Colonic mucosa (tissue), 4 donors: ENCODE measurements at places on chromosomes 2 and 18. TPM values are rescaled to one million over a fixed set of nuclear protein-coding genes. Genes with fewer than 3 reads are reported as not detected.

The CAPN13 gene
- total RNA-seq = 25.5 TPM

DNA sequence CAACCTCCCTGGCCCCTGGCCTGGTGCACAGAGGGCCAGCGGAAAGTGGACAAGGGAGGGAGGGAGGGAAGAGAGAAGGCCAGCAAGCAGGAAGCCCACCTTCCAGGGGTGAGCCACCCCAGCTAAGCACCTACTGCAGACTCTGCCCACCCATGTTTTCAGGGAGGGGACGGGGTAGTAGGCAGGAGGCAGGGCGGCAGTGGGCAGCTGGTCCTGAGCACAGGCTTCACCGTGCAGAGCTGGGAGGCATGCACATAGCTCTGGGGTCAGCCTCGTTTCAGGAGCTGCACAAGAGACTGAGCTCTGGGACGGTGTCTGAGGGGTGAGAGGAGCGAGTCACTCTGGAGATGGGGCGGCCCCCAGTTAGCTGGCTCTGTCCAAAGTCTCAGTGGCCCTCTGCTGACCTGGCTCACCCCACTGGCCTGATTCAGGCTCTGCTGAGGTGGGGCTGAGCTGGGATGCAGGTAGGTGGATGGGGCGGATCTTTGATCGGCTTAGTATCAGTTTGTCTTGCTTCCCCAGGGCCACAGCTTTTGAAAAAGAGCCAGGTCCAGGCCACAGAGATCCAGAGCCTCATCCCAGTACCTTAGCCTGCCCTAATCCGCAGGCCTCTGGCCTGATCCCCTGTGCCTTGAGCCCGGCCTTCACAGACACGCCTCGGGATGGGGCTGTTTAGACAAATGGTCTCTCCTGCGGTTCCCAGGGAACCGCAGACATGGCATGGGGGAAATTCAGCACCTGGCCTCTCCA is 3.7 kb downstream of the NMUR1 start:
- H3K36me3 ChIP-seq = no peaks in the 10 kb centered on the region
- H3K27me3 ChIP-seq = peaks cover 9% of the 10 kb centered on the region
- DNase-seq = no peak
- no peak overlapping the region for H3K27ac ChIP-seq
- no peak overlapping the region for H3K4me3 ChIP-seq

GRCh38 chr2:73268366-73268829 is 15.9 kb downstream of the FBXO41 start:
- peak overlapping the region; percentile 37 for H3K4me3 ChIP-seq
- DNase-seq = peak; percentile 26
- no peak overlapping the region for H3K27ac ChIP-seq
- H3K27me3 ChIP-seq = no peaks in the 10 kb centered on the region
- peaks cover 4% of the 10 kb centered on the region for H3K4me1 ChIP-seq

DNA sequence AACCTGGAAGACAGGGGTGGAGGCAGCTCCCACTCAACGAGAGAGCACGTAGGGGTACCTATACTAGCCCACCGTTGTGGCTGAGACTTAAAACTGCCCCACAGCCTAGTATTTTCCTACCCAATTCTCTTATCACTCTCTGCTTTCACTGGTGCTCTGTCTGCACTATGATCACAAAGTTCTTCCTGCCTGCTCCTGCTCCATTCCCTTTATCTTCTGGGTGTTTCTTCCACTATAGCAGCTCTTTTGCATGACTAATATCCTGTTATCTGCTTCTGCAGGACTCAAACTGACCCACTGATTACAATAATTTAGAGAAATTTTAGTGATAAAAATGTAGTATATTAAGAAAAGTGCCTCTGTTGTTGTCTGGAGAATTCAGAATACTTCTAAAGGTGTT is 184.8 kb downstream of the LRP1B start:
- no peak overlapping the region for H3K4me3 ChIP-seq
- DNase-seq = no peak
- no peaks in the 10 kb centered on the region for H3K27me3 ChIP-seq
- H3K4me1 ChIP-seq = no peaks in the 10 kb centered on the region

The GBX2 gene
- not detected for total RNA-seq

DNA sequence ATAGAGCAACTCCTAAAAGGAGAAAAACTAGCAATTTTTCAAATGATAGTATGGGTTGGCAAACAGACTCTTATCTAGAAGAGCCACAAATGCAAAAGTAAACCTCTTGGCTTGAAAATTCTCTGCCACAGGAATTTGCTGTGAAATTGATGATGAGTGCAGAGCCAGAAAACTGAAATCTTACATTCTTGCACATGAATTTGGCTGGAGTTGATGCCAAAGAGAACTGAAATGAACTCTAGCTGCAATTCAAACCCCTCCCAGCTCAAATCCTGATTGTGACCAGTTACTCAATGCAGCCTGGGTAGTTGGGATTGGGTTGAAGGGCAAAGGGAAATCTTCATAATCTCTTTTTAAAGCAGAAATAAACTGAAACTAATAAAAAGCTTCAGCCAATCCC is 266.6 kb downstream of the PDE11A start:
- no peak overlapping the region for H3K4me3 ChIP-seq
- H3K27me3 ChIP-seq = no peaks in the 10 kb centered on the region
- DNase-seq = no peak
- H3K4me1 ChIP-seq = no peaks in the 10 kb centered on the region

DNA sequence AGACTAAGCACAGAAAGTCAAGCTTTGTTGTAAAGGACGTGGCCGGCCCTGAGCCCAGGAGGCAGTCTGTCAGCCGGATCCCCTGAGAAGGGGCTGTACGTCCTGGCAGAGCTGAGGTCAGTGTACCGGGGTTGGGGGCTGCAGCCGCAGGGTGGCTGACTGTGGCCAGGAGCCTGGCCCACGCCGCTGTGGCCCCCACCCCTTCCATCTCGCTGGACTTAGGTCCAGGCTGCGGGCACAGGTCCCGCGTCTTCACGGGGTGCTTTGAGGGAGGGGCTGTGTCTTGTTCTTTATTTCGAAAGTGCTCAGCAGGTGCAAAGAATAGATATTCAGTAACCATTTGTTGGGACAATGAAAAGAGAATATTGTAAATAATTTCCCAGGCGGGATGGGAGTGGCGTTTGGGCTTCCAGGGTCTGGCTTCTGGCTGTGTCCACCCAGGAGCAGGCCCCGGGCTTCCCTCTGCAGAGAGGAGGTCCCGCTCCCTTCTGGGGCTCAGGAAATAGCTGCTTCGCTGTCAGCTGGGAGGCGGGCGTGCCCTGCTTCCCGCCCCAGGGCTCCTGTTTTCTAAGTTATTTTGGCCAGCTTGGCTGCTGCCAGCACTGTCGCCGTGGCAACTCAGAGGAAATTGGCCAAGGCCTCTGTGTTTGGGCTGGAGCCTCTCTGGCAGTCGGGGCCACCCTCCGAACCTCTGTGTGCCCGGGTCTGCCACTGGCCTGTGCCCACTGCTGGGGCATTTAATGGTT is 7.4 kb downstream of the NFATC1 start:
- H3K27me3 ChIP-seq = peaks cover 15% of the 10 kb centered on the region
- DNase-seq = peak; percentile 43
- H3K36me3 ChIP-seq = no peaks in the 10 kb centered on the region
- H3K4me3 ChIP-seq = no peak overlapping the region
- H3K27ac ChIP-seq = peak overlapping the region; percentile 26
- no peaks in the 10 kb centered on the region for H3K4me1 ChIP-seq

The TMEM247 gene
- not detected for total RNA-seq

DNA sequence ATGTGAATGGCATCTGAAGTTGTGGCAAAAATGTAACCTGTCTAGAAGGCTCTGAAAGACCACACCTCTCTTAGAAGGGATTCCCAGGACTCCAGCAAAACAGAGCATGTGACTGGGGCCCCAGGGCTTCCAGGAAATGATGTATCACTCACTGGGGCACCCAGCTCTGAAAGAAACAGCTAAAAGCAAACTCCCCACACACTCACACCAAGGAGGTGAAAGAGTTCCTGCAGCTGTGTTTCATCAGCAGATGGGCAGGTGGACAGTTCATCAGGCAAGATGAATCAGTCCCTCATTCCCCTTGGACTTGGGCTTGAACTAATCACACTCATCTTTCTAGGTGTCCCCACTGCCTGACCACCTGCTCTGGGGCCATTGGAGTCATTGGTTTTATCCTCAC is 76.2 kb downstream of the CCBE1 start:
- no peaks in the 10 kb centered on the region for H3K4me1 ChIP-seq
- no peaks in the 10 kb centered on the region for H3K36me3 ChIP-seq
- no peak overlapping the region for H3K27ac ChIP-seq
- no peak overlapping the region for H3K4me3 ChIP-seq
- no peaks in the 10 kb centered on the region for H3K27me3 ChIP-seq

GRCh38 chr2:166017208-166017607 is 63.6 kb upstream of the TTC21B start:
- H3K36me3 ChIP-seq = no peaks in the 10 kb centered on the region
- no peaks in the 10 kb centered on the region for H3K4me1 ChIP-seq
- H3K4me3 ChIP-seq = no peak overlapping the region
- no peak overlapping the region for H3K27ac ChIP-seq
- no peak for DNase-seq

DNA sequence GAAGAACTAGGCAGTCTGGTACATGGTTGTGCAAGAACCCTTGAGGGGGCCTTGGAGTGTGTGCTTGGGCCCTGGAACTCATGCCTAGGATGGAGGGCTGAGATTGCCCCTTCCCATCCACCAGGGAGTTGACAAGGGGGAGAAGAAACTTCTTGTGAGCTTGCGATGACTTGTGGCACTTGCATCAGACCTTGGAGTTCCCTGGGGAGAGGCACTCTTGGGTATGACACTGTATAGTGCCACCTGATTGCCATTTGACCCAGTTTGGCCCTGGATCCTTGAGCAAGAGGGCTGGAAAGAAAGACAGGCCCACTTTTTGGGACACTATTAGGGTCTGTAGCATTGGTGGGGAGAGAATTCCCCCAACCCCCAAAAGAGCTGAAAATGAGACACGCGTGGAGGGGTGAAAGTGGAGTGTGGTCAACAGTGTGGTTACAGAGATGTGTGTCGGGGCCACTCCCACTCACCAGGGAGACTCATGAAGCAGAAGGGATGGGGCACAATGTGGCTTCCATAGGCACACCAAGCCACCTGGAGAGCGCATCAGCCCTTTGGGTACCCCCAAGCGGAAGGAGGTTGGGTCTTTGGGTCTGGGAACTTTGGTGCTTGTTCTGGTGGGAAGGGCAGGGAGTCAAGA is 101.3 kb downstream of the MSH2 start:
- no peak overlapping the region for H3K4me3 ChIP-seq
- H3K27ac ChIP-seq = no peak overlapping the region
- H3K4me1 ChIP-seq = no peaks in the 10 kb centered on the region

The CYP26B1 gene
- 1.0 TPM for total RNA-seq

The NTSR2 gene
- not detected for total RNA-seq

DNA sequence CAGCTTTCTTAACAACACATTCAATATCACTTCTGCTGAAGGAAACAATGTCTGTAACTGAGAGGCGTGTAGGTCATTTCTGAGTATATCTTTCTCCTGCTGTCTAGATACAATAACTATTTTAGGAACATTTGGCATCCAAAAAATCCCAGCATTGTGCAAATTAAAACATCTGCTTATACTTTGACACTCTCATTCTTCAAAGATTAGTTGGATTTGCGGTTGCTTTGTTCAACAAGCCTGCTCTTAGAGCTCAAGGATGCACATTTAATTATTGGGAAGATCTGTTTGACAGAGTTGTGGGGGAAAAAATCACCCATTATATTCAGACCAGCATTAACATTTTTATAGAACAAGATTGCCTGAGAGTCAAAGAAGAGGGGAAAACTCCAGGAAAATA is 449.5 kb upstream of the HNRNPA3 start:
- H3K27ac ChIP-seq = no peak overlapping the region
- no peak overlapping the region for H3K4me3 ChIP-seq
- H3K36me3 ChIP-seq = no peaks in the 10 kb centered on the region
- no peaks in the 10 kb centered on the region for H3K4me1 ChIP-seq
- no peaks in the 10 kb centered on the region for H3K27me3 ChIP-seq
- DNase-seq = no peak

DNA sequence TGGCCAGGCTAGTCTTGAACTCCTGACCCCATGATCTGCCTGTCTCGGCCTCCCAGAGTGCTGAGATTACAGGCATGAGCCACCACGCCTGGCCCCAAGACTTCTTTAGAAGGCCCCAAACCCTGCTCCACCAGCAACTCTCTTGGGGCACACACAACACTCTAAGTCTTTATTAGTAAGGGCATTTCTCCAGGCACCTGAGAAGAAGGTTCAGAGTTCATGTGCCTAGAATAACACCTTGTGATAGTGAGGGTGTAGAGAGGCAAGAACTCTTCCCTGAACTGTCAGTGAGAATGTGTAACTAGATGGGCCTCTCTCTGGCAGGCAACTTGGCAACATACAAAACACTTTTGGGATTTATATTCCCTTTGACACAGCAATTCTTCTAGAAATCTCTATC is 43.8 kb downstream of the SH2D6 start:
- DNase-seq = no peak
- H3K36me3 ChIP-seq = no peaks in the 10 kb centered on the region
- H3K4me3 ChIP-seq = no peak overlapping the region
- H3K4me1 ChIP-seq = peaks cover 3% of the 10 kb centered on the region
- no peaks in the 10 kb centered on the region for H3K27me3 ChIP-seq

- H3K4me3 ChIP-seq = no peak overlapping the region
- H3K36me3 ChIP-seq = peaks cover 4% of the 10 kb centered on the region
- no peak overlapping the region for H3K27ac ChIP-seq
- H3K4me1 ChIP-seq = no peaks in the 10 kb centered on the region
- no peaks in the 10 kb centered on the region for H3K27me3 ChIP-seq
- no peak for DNase-seq
Observed at GRCh38 chr2:14654835-14655282, 22.3 kb downstream of the LRATD1 start.

GRCh38 chr2:27078267-27079194 is at the start of gene EMILIN1:
Gene EMILIN1 (plus strand): TSS chr2:27078615. CDS start chr2:27079066, 451 bp downstream.
- peak within 1 kb of the TSS; percentile 44 for H3K4me3 ChIP-seq
- H3K27ac ChIP-seq = peak within 1 kb of the TSS; percentile 95
- no peaks in the 10 kb centered on the region for H3K27me3 ChIP-seq
- H3K4me1 ChIP-seq = peaks cover 14% of the 10 kb centered on the region

- no peaks in the 10 kb centered on the region for H3K36me3 ChIP-seq
- no peaks in the 10 kb centered on the region for H3K4me1 ChIP-seq
- no peak overlapping the region for H3K4me3 ChIP-seq
- no peak overlapping the region for H3K27ac ChIP-seq
Observed at GRCh38 chr2:193556766-193557470, 1362.2 kb upstream of the TMEFF2 start.

The SPHKAP gene
- total RNA-seq = 0.10 TPM

DNA sequence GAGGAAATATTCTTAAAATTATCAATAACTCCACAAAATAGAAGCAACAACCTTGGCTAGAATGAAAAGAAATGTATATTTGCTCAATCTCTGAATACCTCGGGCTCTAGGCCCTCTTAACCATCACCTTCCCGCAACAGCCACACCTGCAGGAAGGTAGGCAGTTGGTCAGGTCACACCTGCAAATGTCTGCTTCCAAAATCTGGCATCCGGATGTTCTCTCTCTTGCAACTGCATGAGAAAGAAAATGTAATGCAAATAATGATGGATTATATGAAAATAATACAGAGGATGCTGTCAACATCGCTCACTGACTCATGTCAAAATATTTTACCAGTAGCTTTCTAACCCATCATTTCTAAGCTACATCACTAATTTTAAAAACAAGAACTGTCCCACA is 148.3 kb downstream of the SATB2 start:
- H3K27me3 ChIP-seq = no peaks in the 10 kb centered on the region
- no peak overlapping the region for H3K27ac ChIP-seq
- no peak for DNase-seq
- no peaks in the 10 kb centered on the region for H3K36me3 ChIP-seq
- H3K4me1 ChIP-seq = no peaks in the 10 kb centered on the region

- peak overlapping the region; percentile 39 for H3K27ac ChIP-seq
- H3K4me3 ChIP-seq = no peak overlapping the region
- H3K27me3 ChIP-seq = no peaks in the 10 kb centered on the region
- H3K36me3 ChIP-seq = no peaks in the 10 kb centered on the region
Observed at GRCh38 chr2:20421988-20422370, 24.9 kb upstream of the RHOB start.
